Activated T-helper 9 cell treated with anti-CD3 and anti-CD28 coated beads, Interleukin-2, amount 50 U/mL, for 16 hours (primary cell): ENCODE measurements at places on chromosomes 5 and 9.

DNA sequence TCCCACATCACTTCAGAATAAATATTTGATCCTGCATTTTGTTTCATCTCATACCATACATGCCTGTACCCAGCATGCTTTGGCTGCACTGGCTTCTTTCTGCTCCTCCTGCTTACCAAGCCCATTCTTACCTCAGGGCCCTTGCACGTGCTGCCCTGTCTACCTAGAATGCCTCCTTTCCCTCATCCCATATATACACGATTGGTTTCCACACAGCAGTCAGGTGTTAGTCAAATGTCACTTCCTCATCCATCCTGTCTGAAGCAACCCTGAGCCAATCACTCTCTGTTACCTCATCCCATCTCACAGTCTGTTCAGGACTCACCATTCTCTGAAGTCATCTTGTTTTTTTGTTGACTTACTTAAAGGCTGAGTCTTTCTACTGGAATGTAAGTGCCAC is 30.3 kb downstream of the CAST start:
- DNase-seq: no peak

GRCh38 chr5:74556631-74557595 is 83.6 kb downstream of the ENC1 start:
- DNase-seq: no peak

DNA sequence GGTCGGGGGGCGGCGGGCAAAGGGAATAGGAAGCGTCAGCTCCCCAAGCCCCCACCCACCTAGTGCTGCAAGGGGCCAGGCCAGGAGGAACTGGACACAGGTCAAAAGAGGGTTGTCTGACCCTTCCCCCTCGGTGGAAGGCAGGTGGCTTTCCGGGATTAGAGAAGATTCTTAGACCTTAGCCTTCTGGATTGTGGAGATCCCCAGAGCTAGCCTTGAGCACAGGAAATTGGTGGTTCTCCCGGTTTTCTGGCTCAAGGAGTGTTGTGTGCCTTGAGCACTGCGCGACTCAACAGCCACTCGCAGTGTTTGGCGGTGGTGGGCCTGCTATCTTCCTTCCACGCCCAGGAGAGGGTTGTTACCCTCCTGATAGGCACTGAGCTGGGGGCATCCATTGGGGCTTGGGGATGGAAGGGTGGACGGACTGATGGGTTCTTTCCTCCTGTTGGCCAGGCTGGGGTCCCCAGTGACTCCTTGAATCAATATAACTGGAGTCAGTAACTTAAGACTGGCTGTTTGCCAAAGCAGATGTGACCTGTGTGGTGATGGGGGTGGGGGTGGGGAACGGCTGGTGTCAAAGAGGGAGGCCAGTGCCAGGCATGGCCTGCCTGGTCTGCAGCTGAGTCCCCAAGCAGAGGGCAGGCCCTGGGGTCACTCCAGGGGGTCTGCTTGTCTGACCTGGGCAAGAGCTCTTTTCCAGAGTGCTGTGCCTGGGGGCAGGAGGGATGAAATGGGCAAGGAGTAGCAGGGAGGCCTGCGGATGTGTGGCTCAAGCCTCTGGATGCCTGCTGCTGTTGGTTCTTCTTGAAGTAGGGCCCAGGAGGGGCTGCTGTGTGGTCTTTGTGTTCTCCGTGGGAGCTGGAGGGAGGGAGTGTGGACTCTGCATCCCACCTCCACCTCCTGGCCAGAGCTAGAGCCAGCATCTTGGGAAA is 2.1 kb downstream of the FGF18 start:
- no peak for DNase-seq

- DNase-seq: no peak
These were observed 118.3 kb upstream of the ELL2 start for GRCh38 chr5:96079962-96080361.

DNA sequence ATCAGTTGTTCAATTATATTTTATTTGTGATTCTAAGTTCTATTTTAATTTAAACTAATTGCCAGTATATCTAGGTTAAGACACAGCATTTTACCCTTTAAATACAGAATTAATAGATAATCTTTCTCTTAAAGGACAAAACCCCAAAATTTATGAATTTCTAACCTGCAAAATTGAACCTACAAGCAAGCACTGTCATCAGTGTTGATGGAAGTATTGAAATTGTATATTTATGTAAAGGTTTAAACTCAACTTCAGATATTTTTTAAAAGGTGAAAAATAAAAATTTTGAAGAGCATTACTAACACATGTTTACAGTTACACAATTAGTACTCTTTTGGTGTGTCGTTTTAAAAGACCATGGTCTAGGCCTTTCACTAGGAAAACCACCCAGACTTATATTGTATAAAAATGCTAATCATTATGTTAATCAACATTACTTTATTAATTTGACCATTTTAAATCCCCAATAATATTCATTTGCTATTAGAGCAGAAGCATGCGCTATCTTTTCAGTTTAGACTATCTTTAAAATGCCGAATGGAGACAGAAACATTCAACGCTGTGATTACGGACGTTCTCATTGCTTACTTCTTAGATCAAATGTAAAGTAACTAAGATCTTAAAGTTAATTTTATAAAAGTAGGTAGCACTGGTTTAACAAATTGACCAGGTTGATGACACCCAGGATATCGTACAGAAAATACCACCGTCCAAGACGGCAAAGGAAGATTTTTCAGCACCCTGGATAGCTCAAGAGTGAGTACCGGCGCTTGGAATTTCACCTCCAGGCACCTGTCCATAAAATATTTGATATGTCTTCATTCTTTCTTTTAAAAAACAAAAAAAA is 3.2 kb downstream of the OTP start:
- DNase-seq: no peak

DNA sequence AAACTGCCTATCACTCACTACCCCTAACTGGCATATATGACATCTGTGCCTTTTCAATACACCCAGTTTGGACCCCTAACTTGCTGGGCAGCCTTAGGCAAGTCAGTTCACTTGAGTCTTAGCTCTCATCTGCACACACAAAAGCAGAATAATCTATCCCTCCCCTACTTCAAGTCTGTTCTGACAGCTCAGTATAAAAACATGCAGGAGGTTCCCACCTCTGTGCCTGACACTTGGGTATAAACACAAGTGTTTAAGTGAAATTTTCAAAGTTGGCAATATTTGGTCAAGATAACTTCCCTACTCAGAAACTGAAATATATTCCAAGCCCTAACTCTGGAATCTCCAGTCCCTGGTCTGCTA is 12.6 kb downstream of the HNRNPH1 start:
- no peak for DNase-seq

- no peak for DNase-seq
These were observed 593.5 kb downstream of the CETN3 start for GRCh38 chr5:89816038-89816437.

- DNase-seq: no peak
These were observed 22.7 kb downstream of the CREBRF start for GRCh38 chr5:173078878-173079277.
